ENCODE measurements at places on chromosomes 12 and 14.

- no peak for DNase-seq
Observed at GRCh38 chr14:96055065-96055752, 16.0 kb downstream of the C14orf132 start.

- DNase-seq, result no peak
Observed at GRCh38 chr12:30643366-30643765, 52.3 kb downstream of the IPO8 start.

- DNase-seq, result no peak
Observed at GRCh38 chr12:49347311-49348193, 864 bp downstream of the DNAJC22 start.

DNA sequence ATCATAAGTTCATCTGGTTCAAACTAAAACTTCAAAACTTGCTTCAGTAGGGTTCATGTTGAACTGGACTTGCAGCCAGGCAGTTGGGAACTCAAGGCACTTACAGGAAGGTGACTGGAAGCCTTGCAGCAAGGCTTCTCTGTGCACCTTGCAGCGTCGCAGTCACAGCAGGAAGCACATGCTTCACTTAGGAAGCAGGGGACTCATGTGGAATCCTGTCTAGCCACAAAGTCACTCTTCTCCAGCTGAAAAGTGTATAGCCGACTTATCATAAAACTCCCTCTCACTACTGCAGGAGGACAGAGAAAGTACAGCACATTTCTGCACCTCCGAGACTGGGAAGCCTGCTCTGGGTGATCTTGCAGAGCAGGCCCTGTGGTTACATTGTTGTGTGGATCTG, 114.0 kb upstream of the PRB2 start:
- no peak for DNase-seq

Measured in HL-60 (cell line).